Activated CD8-positive, alpha-beta memory T cell treated with anti-CD3 and anti-CD28 coated beads for 1 hour (primary cell): ENCODE measurements at places on chromosomes 7 and 10.
A peak's percentile ranks its signal among the peaks of the same experiment; 100 is the strongest.

DNA sequence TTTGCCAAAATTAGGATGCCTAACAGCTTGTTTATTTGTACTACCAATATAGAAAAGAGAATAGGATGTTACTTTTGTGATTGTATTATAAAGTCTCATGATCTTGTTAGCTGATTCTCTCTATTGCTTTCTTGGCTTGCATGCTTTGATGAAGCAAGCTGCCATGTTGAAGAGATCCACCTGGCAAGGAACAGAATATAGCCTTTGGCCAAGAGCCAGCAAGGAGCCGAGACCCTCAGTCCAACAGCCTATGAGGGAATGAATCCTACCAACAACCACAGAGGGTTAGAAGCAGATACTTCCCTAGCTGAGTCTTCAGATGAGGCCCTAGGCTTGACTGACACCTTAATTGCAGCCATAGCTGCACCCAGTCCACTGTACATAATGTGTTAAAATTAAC lies 41.2 kb downstream of the NEUROD6 start:
- no peak for DNase-seq

DNA sequence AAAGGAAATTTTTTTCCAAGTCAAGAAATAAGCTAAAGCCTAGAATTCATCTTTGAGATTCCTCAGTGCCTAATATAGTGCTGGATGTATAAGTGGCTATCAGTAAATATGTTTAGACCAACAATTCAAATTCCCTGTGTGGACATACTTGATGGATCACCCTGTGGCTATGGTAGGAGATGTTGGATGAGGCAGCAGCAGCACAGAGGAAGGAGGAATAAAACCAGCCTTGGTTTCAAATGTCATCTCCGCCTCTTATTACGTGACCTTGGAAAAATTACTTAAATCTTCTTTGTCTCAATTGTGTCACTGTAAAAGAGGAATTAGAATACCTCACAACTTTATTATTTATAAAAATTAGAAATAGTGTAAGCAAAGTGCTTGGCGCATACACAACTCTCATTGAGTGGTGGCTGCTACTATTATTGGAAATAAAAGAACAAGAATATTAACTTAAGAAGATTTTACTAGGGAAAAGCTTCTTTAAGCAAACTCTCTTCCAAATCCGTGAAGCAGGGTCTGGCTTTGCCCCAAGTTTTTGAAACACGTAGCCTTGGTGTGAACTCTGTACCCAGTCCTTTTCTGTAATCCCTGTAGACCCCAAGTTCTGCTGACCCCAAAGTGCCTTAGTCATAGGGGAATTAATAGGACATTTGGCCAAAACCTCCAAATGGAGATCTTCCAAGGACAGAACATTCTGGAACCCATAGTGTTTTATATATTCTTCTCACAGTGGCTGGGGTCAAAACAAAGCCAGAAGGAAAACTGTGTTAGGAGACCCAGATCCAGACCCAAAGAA lies 283.8 kb downstream of the PTEN start:
- DNase-seq = no peak

- DNase-seq = peak; percentile 38
Observed at GRCh38 chr10:84205049-84205852, 10.9 kb downstream of the CDHR1 start.

DNA sequence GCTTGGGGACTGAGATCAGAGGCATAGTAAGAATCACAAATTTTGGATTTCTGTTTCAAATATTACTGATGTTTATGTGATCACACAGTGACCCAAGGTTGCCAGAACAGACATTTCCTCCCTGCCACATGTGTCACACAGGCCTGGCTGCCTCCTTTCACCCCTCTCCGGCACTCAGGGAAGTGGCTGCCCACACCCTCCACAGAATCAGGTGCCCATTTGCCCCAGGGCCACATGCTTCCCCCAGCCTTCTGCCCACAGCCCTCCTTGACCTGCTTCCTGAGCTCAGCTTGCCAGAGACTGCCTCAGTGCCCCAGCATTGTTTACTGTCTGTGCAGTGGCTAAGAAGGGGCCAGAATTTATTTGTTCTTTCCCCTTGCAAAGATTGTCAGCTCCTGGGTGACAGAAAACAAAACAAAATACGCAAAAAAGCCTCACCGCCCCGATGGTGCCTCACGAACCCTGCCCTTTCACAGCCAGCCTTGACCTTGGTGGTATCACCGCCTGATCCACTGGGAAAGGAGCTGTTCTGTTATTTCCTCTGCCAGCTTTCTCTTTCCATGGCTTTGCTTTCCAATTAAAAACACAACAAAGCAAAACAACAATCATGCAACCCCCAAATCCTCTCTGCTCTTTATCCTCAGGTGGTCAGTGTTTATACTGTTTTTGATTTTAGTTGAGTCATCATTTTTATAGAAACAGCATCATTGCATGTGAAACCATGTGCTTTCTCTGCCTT lies 52.8 kb downstream of the CHN2 start:
- DNase-seq = no peak

GRCh38 chr10:70147259-70147625 lies 742 bp upstream of the TYSND1 start:
- DNase-seq = no peak

GRCh38 chr10:71996592-71997371 lies 32.6 kb downstream of the CHST3 start:
- no peak for DNase-seq

GRCh38 chr7:50358041-50358705 lies 53.7 kb downstream of the IKZF1 start:
- no peak for DNase-seq

GRCh38 chr7:66641526-66641871 lies 12.8 kb downstream of the KCTD7 start:
- no peak for DNase-seq

DNA sequence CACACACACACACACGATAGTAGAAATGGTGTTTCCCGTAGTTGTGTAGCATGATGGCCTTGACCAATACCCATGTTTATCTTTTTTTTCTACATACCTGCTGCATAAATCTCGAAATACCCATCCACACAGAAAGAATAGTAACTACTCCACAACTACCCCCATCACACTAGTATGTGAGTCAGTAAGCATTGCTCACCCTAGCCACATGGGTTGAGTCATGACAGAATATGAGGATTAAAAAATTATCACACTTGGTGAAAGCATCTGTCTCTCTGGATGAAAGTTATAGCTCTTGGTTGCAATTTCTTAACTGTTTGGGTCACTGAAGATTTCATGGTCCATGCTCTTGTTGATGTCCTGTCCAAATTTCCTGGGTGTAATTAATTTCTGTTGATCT lies 103.4 kb upstream of the MDFIC start:
- no peak for DNase-seq

DNA sequence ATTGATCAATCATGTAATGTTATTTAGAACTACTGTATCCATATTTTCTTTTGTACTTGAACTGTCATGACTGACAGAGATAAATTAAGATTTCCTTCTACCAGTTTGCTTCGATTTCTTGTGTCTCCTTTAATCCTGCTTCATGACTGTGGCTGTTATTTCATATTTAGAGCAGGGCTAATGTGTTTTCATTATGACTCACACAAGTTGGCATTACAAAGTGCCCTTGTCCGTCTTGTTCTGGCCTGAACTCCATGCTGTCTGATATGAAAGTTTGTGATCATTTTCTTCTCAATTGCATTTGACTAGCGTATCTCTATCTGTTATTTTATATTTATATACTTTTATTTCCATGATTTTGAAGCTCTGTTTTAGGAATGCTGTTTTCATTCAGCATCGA lies 344.1 kb upstream of the PRKCQ start:
- no peak for DNase-seq

GRCh38 chr10:133195611-133196010 lies 34.4 kb upstream of the UTF1 start:
- no peak for DNase-seq

- DNase-seq = no peak
Observed at GRCh38 chr10:24891823-24892222, 60.6 kb downstream of the PRTFDC1 start.

GRCh38 chr7:95545007-95545615 lies 51.2 kb downstream of the PDK4 start:
- no peak for DNase-seq

- DNase-seq = no peak
Observed at GRCh38 chr10:72840319-72840718, 53.2 kb upstream of the OIT3 start.
